ENCODE measurements at places on chromosomes 1 and 21.
A peak's percentile ranks its signal among the peaks of the same experiment; 100 is the strongest.

- DNase-seq, result no peak
Observed at GRCh38 chr1:8426996-8427395, 109.1 kb downstream of the SLC45A1 start.

DNA sequence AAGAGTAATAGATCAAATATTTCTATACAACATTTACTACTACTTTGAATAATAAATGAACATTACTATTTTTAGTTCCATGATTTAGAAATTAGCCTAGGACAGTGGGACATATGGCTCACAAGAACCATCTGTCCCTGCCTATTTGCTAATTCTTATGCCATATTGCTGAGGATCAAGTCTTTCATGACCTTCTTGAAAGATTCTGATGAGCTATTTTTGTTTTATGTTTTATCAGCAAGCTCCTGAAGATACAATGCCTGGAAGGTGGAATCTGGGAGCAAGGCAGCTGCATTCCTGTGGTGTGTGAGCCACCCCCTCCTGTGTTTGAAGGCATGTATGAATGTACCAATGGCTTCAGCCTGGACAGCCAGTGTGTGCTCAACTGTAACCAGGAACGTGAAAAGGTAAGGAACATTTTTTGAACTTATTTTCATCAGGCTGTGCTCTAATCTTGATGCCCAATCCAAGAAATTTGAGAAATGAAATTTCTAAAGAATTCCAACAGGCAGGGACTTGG, 326.7 kb downstream of the PAPPA2 start:
- DNase-seq, result no peak

GRCh38 chr1:115408533-115408932, 70.5 kb upstream of the NGF start:
- DNase-seq, result no peak

DNA sequence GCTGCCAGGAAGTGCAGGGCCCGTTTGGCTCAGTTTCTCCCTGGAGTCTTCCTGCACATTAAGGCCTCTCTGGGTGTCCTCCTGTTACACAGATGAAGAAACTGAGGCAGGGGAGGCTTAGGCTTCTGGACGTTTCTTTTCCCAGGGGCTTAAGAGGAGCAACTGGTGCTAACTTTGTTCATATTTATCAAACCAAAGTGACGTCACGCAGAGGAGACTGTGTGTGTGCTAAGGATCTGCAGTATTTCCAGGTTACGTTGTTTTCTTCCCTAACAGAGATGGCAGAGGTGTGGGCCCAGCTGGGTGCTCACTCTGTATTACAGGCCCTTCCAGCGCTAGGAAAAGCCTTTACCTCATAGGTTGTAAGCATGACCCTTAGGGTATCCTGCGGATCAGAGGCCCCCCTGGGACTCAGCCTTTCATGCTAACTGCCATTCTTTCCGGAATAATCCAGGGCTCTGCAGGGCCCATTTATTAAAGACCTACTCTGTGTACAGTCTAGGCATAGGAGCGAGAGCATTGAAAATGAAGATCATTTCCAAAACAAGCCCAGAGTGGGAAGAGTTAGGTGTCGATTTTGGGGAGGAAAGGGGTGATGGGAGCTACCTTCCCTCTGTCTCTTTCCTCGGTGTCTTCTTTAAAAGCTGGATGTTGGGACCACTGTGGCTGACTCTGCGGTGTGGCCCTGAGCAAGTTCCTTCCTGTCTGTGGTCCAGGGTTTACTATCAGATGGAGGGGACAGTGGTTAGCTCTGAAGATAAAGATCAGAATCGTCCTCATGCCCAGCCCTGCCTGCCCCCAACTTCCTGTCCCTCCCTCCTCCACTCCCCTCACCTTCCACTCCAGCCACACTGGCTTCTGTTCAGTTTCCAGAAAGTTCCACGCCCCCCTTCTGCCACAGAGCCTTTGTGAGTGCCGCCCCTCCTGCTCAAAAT, 4.6 kb downstream of the AGTRAP start:
- DNase-seq, result no peak

DNA sequence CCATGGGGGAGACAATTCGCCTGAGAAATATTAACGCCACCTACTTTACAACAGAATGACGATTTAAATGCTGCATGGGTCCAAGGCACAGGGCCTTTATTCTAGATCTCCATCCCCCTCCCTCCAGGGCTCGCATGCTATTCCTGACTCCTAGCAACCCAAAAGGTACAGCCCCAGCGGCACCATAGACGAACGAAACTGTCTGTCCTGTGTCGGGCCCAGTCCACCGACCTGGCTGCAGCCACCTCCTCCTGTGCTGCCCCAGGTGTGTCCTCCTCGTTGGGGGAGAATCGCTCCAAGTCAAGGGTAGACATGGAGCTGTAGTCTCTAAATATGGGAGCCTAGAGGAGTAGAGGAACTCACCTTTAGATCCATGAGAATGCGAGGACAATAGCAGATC, 196.5 kb downstream of the TOMM20 start:
- no peak for DNase-seq

GRCh38 chr1:15101801-15102200, 51.7 kb upstream of the TMEM51 start:
- DNase-seq, result no peak

DNA sequence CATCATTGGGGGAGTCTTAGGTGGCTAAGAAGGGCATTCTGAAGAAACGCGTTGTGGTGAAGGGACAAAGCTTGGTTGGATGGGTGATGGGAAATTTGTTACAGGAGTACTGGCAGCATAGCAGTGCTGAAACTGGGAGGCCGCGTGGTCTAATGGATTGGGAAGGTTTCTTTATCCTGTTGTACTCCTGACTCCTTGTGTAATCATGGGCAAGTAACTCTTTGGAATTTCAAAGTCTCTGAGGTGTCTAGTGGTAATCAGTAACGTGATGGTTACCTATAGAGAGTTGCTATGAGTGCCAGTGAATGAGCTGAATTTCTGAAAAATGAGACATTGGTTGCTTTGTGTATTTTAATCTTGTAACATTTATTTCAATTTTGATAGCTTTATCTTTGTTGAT, 18.5 kb downstream of the DONSON start:
- no peak for DNase-seq

DNA sequence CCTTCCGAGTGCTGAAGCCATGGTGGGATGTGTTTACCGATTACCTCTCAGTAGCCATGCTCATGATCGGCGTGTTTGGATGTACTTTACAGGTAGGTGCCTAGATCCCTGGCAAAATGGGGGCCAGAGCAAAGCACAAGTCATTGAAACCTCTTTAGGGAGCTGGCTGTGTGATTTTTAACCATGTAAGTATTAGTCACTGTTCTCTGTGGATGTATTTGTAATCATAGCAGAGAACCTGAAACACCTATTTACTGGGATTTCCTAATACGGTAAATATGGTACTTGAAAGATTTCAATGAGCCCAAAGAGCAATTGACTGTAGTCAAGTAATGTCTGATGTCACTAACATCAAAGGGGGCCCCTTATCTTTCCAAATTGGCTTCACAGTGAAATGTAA, 53.6 kb downstream of the LRRC8C start:
- DNase-seq, result no peak

DNA sequence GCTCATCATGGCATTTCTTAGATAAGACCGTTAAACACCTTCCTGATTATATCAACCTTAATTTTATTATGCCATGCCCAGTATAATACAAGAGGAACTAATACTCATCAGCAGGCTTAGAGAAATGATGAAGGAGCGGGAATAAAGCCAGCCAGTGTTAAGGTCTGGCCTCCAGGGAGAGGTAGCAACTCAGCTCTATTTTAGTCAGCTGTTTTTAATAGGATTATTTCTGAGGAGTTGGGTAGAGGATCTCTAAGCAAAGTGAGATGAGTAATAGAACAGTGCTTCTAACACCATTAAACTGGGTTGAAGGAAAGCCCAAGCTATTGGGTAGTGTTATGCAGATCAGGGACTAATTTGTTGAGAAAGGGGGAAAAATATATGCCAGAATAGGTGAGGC, 921.5 kb downstream of the TTLL7 start:
- DNase-seq, result no peak

- no peak for DNase-seq
Observed at GRCh38 chr1:162676750-162677149, 44.5 kb downstream of the DDR2 start.

DNA sequence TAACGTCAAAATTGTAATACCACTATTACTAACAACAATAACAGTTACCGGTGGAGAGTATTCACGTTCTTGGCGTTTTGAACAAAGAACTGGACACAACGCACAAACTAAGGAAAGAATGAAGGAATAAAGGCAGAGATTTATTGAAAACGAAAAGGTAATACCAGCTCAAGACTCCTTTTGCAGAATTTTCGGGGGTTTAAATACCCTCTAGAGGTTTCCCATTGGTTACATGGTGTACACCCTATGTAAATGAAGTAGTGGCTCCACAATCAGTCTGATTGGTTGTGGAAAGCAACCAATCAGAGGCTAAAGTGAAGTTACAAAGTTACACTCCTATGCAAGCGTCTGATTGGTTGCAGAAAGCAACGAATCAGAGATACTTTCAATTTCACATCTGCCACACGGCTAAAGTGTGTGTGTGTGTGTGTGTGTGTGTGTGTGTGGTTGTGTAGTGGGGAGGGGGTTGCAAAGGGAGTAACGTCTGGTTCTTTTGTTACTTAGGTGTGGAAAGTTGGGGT, 1.1 kb upstream of the GTF2B start:
- no peak for DNase-seq

- no peak for DNase-seq
Observed at GRCh38 chr1:179169616-179170467, 59.6 kb downstream of the ABL2 start.

GRCh38 chr1:107480548-107481415, 339.9 kb downstream of the NTNG1 start:
- peak; percentile 45 for DNase-seq

GRCh38 chr1:7050751-7051665, 265.8 kb downstream of the CAMTA1 start:
- DNase-seq, result peak; percentile 54

DNA sequence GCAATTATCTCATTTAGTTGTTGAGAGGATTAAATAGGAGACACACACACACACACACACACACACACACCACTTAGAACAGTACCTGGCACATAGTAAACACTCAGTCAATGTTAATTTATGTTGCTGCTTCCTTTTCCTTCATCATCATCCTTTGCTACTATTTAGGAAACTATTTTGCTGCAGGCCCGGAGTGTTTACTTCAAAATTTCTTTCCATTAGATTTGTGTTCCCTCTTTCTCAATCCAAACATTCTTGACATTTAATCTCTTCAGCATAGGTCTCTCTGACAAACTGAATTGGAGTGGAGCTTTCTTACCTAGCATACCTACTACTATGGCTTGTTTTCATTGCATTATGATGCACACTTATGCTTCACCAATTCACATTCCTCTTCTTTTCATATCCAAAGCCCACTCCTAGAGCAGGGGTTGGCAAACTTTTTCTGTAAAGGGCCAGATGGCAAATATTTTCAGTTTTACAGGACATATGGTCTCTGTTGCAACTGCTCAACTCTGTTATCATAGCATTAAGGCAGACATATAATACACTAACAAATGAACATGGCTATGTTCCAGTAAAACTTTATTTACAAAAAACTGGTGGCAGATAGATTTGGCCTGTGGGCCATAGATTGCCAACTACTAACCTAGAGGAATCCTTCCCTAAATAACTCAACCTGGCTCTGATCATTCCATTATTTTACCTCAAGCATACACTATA, 49.5 kb downstream of the SCMH1 start:
- DNase-seq, result no peak

DNA sequence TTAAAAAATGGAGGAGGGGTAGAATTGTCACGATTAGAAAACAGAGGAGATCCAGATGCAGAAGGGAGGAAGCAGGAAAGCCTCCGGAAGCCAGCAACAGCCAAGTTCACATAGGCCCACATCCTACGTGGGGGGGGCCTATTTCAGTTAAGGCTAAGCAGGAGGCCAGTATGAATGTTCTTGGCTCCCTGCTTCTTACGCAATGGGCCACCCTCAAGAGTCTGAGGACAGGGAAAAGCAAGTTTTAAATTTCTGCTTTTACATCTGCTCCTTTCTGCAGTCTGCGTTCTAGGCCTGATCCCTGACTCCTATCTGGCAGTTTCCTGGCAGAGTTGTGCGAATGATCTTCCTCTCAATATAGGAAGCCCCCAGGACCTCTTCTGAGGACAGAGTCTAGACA, 30.6 kb downstream of the RABIF start:
- no peak for DNase-seq

DNA sequence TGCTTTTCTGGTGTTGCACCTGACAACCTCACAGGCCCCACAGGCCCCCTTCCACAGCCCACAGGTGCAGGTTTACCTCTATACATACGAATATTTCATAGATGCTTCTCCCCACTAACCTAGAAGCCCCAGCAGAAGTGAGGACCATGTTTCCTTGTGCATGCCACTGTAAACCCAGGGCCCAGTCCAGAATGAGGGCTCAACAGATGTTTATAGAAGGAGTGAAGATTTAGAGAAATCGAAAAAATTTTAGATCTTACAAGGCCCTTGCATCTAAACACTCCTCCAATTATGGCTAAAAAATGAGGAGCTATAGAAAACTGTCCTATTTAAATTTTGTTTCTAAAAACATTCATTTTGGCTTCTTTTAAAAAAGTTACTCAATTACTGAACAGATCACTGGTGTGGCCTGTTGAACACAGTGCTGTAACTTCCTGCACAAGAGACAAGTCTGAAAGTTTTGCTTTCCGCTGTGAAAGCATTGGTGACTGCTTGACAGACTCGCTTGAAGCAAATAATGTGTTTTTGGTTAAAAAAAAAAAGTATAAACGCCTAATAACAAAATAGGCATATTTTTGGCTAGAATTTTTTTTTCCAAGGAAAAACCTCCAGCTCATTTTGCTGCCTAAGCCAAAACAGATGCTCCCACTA, 1.2 kb downstream of the ABCB10 start:
- no peak for DNase-seq

DNA sequence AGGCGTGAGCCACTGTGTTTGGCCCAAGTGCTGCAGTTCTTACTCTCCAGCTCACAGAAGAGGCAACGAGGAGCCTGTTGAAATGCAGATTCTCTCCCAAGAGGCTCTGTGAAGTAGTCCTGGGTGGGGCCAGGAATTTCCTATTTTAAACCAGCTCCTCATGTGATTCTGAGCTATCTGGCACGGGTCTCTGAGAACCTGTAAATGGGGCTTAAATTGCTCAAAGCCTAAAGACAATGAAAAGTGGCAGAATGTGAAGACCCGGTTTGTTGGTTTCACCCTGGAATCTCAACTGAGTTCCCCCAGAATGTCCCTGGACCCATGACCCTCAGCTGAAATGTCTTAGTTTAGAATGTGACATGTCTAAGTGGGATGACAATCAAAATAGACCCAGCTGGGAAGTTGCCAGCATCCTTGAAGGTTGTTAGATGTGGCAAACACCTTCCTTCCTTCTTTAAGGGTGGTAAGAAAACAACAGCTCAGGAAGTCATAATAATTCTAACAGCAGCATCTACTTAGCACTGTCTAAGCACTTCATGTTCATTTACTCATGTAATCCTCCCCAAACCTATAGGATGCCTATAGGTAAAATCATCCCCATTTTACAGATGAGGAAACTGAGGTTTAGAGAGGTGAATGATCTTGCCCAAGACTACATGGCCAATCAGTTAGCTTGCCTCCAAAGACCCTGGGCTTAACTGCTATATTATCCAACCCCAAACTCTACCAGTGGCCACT, 20.9 kb upstream of the ATP5PO start:
- DNase-seq, result no peak

DNA sequence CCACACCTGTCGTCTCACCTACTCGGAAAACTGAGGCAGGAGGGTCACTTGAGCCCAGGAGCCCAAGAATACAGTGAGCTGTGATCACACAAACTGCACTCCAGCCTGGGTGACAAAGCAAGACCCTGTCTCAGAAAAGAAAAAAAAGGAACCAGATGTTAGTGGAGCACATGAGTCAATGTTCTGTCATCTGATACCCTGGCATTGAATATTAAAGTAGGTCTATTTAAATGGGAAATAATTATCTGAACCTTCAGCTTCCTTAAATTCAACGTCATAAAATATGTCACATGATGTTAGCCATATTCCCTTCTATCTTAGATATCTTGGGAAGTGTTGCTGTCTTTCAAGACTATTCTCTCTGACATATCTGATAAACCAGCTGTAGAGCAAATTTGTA, 47.3 kb downstream of the NCAM2 start:
- DNase-seq, result no peak
